ENCODE measurements at places on chromosomes 5 and 9.
A peak's percentile ranks its signal among the peaks of the same experiment; 100 is the strongest.

GRCh38 chr9:87479801-87480201 is 17.9 kb upstream of the DAPK1 start:
- DNase-seq, result no peak

DNA sequence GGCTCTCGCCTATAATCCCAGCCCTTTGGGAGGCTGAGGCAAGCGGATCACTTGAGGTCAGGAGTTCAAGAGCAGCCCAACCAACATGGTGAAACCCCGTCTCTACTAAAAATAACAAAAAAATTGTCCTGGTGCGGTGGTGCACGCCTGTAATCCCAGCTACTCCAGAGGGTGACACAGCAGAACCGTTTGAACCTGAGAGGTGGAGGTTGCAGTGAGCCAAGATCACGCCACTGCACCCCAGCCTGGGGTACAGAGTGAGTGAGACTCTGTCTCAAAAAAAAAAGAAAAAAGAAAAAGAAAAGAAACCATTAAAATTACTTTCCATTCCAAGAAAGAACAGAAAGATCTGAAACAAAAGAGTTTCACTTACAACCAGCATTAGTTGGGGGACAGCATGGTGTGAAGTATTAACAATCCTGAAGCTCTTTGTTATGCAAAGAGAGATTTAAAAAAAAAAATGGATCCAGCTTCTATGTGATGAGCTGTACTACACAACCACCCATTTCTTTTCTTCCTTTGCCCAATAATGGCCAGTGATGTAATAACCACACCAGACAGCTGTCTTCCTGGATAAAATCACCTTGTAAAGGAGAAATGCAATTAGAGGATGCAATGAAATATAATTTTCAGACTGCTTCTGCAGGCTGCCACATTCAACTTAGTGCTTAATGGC is 76.9 kb downstream of the MED27 start:
- DNase-seq, result no peak

DNA sequence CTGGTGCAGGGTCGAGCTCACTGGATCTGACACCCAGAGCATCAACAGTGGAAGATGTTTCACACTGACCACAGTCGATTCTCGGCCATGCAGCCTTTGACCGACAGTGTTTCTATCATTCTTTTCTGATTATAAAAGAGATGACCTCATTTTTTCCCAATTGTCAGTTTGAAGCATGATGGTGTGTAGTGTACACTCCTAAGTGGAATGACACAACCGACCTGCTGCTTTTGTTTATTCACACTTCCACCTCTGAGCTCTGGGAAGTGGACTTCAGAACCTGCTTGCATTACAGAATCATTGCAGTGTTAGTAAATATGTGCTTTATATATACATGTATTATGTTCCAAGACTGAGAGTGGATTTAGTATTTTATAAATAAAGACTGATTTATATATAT is 128.6 kb downstream of the IRX2 start:
- no peak for DNase-seq

DNA sequence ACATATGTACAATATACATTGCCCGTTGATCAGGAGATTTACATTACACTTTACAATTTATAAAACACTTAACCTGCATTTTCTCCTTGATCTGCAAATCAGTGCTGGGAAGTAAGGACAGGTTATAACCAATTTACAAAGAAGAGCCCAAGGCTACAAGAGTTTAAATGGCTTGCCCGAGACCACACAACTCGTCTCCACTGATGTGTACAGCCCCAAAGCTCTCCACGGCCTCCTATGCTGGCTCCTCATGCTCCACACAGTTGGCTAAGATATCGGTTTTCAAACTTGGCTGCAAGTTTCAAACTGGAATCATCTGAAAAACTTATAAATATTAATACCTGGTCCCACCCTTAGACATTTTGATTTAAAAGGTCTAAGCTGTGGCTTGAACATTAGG is 10.3 kb downstream of the ACTL7B start:
- DNase-seq, result no peak

- DNase-seq, result no peak
These were observed 172.4 kb downstream of the NTRK2 start for GRCh38 chr9:84841931-84842330.

- DNase-seq, result peak; percentile 78
These were observed 81.5 kb downstream of the PALM2AKAP2 start for GRCh38 chr9:109861499-109861898.

DNA sequence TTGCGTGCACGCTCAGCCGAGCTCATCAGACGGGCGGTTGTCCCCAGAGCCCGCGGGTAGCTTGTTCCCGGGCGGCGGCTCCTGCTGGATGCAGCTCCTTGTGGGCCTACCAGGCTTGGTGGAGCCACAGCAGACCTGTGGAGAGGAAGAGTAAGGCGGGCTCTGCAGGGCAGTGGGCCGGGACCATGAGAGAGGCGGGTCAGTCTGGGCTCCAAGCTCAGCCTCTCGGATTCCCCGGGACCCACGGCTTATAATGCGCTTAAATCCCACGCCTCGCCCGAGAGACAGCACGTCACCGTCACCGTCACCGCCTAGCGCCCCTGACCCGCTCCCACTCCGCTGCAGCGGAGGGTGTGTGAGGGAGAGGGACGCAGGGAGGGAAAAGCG is 1.9 kb upstream of the ANKRD18A start:
- peak; percentile 14 for DNase-seq

DNA sequence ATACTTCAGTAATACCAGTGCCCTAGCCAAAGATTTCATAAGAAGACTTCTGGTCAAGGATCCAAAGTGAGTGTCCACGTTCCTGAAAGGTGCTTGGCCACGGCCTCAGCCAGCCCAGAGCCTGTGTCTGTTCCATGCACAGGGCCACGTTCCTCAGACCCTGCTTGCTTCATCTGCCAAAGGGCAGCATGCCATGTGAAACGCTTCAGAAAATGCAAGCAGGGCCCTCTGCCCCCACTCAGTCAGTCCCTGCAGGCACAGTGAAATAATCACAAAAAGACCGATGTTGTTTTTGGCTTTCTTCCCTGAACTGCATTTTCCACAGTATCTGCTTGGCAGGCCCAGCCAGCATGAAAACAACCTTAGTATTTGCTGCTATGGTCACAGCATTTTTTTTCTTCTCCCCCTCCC is 85.5 kb upstream of the CTSL start:
- peak; percentile 93 for DNase-seq

DNA sequence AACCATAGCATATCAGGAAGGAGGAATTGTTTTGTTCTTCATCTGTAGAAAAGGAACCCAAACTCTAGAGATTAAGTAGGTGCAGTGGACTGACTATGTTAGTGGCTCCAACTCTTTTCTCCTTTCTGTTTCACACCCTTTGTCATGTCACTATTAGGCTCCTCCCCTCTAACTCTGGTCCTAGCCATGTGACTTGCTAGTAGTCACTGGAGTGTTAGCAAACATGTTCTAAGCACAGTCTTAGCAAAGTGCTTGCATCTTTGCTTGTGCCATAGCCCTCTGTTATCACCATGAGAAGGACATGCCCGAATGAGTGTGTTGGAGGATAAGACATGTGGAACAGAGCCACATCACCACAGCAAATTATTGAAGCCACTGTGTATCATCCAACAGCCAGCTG is 55.4 kb upstream of the PPP3R2 start:
- no peak for DNase-seq

DNA sequence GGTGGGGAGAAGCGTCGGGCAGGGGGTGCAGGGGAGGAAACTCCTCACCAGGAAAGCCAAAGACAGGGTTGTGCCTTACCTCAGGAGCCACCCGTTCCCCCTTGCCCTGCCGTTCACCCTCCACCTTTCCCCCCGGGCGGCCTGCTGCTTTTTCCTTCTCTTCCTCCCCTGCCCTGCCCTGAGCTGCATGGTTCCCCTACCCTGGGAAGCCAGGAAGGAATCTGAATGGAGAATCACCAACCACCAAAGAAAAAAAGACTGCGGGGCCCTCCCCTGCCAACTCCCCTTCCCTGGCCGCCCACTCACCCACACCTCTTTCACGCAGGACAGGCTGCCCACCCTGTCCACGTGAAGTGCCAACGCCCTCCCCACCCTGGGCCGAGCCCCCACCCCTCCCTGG is 820 bp upstream of the NFX1 start:
- peak; percentile 26 for DNase-seq

GRCh38 chr5:34530637-34531036 is 125.5 kb upstream of the RAI14 start:
- DNase-seq, result no peak

DNA sequence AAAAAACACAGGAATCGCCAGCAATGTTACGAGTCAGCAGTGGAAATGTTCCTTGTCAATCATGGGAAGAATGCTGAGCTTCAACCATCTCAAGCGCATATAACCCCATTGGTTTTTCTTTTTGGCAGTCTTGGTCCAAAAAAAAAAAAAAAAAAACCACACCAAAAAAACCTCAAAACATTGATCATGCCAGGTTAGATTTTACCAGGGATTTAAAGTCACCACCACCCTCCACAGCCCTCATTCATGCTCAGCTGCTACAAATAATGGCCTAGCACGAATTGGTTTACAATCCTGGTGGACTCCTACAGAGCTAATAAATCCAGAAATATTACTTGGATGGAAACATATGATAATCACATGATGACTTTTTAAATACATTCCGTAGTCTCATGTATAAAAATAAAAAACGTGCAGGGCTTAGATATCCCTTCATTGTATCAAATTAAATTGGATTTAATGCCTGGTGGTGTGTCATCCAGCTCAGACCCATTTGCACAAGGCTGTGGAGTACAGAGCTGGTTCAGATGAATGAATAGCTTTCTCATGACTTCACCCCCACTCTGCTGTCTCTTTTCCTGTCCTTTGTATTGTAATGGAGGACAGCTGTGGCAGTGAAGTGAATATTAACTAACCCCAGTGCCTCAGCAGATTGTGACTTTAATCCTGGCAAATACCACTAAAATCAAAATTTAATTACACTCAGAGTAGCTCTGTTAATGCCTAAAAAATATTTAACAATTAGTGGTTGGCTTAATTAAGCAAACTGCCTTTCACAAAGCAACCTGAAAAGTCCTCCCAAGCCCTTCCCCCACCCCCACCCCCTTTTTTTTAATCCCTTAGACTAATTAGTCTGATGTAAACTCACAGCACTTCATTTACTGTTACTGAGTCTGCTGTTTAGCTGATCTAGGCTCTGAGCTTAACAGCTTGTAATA is 626.5 kb upstream of the ZNF608 start:
- DNase-seq, result peak; percentile 31

DNA sequence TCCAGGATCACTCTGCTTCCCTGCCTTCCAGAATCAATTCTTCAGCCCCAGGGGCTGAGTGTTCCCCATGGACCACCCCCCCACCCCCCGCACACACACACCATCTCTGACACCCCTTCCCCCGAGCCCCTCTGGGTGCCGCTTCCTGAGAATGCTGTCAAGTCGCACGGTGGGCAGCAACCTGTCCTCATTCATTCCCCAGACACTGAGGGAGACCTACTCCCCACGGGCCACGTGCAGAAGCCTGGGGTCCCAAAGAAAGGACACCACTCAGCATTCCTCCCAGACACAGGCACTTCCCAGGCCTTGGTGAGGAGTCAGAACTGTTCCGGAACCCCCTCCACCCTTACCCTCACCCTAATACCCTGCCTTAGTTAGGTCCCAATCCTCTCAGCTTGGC is 12.8 kb downstream of the CPLX2 start:
- no peak for DNase-seq

GRCh38 chr5:37735649-37736347 is 104.0 kb downstream of the GDNF start:
- DNase-seq, result peak; percentile 64

GRCh38 chr5:96195123-96195522 is 233.5 kb upstream of the ELL2 start:
- no peak for DNase-seq

- peak; percentile 63 for DNase-seq
These were observed 8.8 kb downstream of the PRXL2C start for GRCh38 chr9:96646081-96646991.

DNA sequence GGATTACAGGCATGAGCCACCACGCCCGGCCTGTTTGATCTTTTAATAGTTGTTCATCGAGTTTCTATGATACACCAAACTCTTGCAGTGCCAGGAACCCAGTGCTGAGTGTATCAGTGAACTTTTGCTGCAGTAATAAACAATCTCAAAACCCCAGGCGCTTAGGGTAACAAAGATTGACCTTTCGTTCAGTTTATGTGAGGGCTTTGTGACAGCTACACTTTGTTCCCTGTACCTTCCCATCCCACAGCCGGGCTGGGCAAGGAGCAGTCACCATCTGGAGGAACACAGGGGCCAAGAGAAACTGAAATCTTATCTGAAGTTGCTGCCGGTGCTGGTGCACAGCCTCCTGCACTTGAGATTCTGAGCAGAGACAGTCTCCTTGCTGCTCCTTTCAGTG is 17.2 kb upstream of the WNK2 start:
- no peak for DNase-seq

DNA sequence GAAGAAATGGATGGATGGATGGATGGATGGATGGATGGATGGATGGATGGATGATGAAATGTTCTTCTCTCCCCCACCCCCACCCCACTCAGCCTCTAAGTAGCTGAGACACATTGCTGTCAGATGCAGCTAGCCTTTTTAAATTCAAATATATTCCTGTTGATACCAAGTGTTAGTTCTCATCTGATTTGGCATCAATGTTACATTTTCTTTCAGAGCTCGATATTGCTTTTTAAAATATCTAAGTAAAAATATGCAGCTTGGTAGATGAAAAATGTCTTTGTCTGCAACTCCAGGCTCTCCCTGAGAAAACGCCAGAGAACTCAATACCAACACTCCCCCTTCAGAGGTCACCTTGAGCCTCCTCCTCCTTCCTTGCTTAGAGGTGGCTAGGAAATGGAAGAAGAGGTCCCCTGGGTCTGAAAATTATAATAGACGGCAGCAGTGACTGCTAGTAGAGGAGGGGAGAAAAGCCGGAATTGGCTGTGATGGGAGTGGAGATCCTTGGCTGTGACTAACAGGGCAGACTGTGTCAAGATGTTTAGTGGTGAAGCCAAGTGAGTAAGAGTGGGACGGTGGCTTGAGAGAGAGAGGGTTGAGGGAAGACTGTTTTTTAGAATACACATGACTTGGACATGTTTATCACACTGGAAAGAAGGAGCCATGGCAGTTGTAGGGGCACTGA is 156.0 kb downstream of the ZNF462 start:
- no peak for DNase-seq

DNA sequence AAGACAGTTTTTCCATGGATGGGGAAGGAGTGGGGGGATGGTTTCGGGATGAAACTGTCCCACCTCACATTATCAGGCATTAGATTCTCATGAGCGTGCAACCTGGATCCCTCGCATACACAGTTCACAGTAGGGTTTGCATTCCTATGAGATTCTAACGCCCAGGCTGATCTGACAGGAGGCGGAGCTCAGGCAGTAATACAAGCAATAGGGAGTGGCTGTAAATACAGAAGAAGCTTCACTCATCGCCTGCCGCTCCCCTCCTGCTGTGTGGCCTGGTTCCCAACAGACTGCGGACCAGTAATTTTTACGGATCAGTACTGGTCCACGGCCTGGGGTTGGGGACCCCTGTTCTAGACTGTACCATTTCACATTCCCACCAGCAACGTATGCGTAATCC is 68.3 kb upstream of the OTULINL start:
- no peak for DNase-seq

GRCh38 chr5:133510634-133511262 is 101.6 kb downstream of the FSTL4 start:
- no peak for DNase-seq

- DNase-seq, result no peak
These were observed 135.7 kb downstream of the CACNA1B start for GRCh38 chr9:138013273-138013672.

- peak; percentile 74 for DNase-seq
These were observed 17.4 kb upstream of the ARSI start for GRCh38 chr5:150320044-150320613.

GRCh38 chr5:124060011-124060410 is 548.0 kb downstream of the CSNK1G3 start:
- no peak for DNase-seq

- DNase-seq, result no peak
These were observed 310.7 kb downstream of the HCN1 start for GRCh38 chr5:45385321-45386058.
